Activated CD8-positive, alpha-beta memory T cell treated with anti-CD3 and anti-CD28 coated beads for 1 hour (primary cell): ENCODE measurements at places on chromosomes 4 and X.

GRCh38 chr4:156388826-156389225 is 435.2 kb upstream of the CTSO start:
- DNase-seq = no peak

DNA sequence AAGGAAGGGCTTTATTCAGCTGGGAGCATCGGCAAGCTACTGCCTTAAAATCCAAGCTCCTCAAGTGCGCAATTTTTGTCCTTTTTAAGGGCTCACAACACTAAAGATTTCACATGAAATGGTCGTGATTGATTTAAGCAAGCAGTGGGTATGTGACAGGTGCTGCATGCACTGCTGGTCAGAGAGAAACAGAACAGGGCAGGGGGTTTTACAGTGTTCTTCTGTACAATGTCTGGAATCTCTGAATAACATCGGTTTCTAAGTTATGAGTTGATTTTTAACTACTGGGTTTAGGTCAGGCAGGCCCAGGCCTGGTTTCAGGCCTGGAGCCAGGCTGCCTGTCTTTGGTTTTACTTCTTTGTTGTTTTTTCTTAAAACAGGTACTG is 6.0 kb downstream of the UGT2B17 start:
- no peak for DNase-seq

- no peak for DNase-seq
These were observed 20.5 kb upstream of the STS start for GRCh38 chrX:7127056-7127455.

GRCh38 chrX:114798907-114799306 is 215.0 kb downstream of the HTR2C start:
- no peak for DNase-seq

DNA sequence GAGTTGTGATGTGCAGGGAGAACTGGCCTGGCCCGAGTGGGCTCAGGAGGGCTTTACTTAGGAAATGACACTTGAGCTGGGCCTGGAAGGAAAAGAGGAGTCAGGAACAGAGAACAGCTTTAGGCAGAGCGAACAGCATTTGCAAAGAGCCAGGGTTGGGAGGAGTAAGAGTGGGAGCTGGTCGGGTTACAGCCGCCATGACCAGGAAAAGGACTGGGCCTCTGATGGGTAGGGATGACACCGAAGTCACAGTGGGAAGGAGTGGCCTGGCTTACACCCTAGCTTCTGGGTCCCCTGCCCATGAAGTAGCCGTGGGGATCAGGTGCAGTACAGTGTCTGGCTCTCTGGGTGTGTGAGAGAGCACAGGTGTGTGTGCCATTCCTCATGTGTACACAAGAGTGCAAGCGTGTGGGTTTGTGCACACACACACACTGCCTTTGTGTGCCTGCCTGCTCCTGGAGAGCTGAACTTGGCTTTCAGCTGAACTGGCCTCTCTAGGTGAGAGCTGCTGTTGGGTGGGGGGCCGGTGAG is 31.6 kb downstream of the TRMT44 start:
- no peak for DNase-seq

DNA sequence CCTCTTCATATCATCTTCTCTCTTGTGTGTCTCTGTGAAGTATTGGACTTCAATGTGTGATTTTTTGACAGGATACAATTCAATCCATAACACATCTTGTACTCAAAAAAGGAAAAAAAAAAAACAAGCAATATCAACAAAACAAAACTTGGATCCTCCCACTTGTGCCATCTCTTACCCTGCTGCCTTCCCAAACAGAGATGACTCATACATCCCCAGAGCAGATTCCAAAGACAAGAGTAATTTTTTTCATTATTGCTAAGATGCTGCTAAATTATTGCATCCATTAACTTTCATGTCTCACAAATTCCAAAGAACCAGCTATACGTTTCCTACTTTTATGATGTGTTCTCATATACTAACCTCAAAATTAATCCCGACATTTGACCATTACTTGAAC is 479.2 kb downstream of the GBA3 start:
- DNase-seq = no peak

DNA sequence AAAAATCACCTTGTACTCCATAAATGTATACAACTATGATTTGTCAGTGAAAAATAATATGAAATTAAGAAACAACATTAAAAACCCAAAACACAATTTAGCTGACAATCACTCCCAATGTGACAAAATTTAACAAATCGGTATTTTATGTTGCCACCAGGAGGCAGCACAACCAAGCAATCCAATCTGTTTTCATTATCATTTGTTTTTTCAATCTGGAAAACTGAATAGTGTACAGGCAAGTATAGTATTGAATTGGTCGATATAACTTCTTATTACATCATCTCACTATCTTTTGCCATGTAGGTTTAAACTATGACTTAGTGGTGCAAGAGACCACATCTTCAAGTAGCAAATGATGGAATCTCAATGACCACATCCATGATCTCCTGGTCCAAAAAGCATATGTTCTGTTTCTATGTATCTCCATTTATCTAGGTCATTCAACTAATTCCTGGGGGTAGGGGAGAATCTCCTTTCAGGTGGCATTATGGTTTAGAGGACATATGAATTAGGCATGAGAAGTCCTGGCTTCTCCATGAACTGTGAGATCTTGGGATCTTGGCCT is 112.9 kb upstream of the AGA start:
- no peak for DNase-seq

DNA sequence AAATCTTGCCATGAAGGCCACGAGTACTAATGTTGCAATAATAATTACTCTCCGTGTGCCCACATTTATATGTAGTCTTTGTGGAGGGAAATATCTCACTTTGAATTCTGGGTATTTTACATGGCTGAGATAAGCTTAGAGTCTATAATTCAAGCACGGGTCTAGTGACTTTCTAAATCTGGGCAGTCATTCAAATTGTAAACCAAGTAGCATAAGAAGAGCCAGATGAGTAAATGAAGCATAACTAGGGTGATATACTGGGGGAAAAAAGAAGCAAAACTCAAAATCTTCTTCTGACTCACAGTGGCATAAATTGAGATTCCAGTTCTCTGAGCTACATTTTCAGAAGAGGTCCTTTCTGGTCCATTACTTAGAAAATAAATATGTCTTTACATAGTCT is 53.0 kb downstream of the MAPK10 start:
- DNase-seq = no peak

DNA sequence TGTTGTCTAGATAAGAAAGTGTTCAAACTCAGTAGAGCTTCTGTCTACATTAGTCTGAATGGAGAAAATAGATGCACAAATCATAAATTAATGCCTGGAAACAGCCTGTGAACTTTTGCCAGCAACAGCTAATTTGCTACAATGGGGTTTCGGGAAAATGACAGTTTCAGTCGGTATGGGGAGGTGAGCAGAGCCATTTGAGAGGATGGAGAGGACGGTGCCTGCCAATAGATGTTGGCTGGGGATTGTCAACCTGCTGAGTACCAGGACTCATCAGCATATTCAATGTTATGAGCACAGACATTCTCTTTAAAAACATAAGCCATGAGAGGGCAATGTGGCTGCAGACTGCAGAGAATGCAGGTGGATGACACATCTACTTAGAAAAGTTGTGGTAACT is 230.3 kb upstream of the PCDH18 start:
- DNase-seq = no peak

- no peak for DNase-seq
These were observed 168.7 kb downstream of the DLG3 start for GRCh38 chrX:70613295-70613694.

GRCh38 chr4:186845137-186845842 is 121.6 kb upstream of the FAT1 start:
- DNase-seq = no peak

GRCh38 chr4:168857546-168858314 is 152.3 kb downstream of the CBR4 start:
- no peak for DNase-seq

DNA sequence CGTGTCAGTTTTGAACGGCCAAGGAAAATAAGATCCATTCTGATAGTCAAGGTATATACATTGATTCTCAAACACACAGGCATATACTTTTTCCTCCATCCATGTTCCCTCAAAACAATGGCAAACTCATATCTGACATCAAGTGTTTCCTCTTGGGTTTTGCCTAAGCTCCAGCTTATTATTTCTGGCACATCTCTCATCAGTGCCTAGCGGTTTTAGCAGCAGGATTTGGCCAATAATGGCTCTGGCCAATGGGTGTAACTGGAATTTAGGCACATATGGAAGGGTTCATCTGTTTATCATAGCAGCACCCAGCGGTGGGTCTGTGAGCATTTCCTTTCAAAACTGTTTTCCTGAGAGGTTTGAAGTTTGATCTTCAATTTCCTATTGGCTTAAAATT is 161.6 kb upstream of the TLL1 start:
- DNase-seq = no peak

DNA sequence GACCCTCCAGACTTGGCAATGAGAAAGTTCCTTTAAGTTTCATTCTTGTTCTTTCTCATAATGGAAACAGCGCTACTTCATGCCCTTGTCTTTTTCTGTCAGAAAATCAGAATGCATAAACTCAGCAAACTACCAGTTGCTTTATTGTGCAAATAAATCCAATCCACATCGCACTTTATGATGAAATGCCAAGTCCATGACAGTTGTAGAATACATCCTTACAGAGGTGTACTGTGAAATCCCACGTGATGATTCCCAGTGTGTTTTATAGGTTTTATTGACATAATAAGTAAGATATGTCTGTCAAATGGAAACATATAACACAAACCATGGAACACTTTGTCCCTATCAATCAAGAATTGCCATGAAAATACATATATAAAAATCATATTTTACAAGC is 295.0 kb downstream of the PCDH7 start:
- no peak for DNase-seq

- DNase-seq = no peak
These were observed 250.7 kb downstream of the ARAP2 start for GRCh38 chr4:35993606-35994005.

GRCh38 chrX:107704181-107704580 is 71.4 kb downstream of the TSC22D3 start:
- DNase-seq = no peak

- no peak for DNase-seq
These were observed 85.0 kb upstream of the MTM1 start for GRCh38 chrX:150483356-150483985.

- no peak for DNase-seq
These were observed 84.8 kb downstream of the PDE5A start for GRCh38 chr4:119543779-119544178.

DNA sequence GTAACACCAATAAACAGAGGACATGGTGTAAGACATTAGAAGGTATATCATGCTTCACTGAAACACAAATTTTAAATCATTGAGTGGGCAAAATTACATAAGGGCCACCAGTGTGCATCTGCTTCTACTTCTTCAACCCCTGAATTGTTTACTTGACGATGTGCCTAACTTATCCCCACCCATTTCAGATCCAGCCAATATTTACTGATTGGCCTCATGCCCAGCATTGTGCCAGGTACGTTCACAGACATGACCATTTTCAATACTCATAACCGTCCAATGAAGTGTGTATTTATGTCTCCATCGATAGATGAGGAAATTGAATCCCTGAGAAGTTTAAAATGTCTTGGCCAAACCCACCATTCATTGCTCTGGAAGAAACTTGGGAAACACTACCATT is 208.3 kb upstream of the MID1 start:
- DNase-seq = no peak

DNA sequence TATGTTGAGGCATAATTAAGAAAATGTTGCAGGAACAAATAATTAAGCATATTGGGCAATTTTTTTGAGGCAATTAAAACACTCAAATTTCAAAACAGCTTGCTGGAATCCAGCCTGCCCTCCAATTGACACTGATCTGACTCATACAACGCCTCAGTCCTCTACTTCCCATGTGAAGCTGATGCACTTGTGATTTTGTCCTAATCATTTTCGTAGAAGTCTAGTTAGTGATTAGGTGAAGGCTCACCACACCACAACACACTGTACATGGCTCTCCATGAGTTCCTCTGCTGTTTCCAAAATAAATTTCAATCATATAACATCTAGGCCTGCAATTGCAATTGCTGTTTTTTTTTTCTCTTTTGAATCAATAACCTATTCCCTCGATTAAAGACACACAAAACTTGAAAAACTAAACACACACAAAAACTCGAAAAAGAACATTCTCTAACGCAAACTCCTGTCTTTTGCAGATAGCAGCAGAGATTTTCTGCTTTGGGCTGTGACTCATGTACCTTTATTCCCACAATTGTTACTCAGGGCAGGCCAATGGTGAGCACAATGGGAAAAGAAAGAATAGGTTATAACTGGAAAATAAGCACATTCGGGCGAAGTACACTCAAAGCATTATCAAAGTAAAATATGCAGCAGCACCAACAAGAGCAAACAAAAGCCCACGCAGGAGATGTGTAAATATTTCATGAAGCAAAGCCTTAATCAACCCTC is 1.7 kb downstream of the GPRIN3 start:
- DNase-seq = no peak

DNA sequence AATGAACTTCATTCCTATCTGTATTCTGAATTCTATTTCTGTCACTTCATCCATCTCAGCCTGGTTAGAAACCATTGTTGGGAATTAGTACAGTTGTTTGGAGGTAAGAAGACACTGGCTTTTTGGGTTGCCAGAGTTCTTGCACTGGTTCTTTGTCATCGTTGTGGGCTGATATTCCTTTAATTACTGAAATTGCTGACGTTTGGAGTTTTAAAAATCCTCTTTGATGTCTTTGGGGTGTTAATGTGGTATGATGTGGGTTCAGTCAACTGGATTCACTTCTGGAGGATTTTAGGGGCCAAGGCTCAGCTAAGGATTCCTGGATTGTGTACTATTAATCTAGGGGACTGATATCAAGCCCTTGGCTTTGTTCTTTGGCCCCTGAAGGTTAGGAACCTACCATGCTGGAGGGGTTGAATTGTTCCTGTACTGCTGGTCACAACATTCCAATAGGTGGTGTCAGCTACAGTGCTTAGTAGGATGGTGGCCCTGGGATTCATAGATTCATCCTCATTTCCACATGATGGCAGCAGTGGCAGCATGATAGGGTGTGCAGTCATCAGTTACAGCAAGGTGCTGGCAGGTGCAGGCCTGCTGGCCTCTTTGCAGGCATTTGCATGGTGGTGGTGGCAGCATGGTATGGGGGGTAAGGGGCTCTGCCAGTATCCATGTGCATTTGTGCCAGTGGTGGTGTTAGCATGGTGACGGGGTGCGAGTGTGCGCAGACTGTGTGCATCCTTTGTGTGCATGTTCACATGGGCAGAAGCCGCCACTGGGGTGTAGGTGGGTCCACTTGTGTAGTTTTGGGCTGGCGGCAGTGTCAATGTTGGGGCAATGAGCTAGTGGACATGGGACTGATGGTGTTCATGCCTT is 301.3 kb downstream of the TEX13C start:
- no peak for DNase-seq

GRCh38 chr4:144350706-144351105 is 210.2 kb upstream of the GYPA start:
- DNase-seq = no peak

- no peak for DNase-seq
These were observed 51.0 kb downstream of the DHX15 start for GRCh38 chr4:24533364-24533763.

DNA sequence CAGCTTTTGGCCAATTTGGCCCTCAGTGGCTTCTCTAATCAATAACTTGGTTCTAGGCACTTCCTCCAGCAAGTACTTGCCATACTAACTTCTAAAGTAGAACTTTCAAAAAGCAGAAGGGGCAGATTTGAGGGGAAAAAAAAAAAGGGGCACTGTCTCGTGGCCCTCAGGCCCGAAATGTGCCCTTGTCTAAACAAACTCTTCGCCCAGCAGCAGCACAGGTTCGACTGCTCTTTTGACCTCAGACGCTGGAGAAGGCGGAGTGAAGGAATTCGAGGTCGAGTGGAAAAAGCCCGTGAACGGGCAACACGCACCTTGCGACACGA is 775 bp downstream of the GRPEL1 start:
- DNase-seq = no peak

GRCh38 chr4:76011700-76012387 is 4.5 kb upstream of the CXCL9 start:
- DNase-seq = no peak

- no peak for DNase-seq
These were observed 177.9 kb upstream of the STK26 start for GRCh38 chrX:131845201-131845600.
